ENCODE measurements at places on chromosomes 3 and 15.

GRCh38 chr15:53513431-53513830 lies 246.0 kb downstream of the WDR72 start:
- DNase-seq, result no peak

DNA sequence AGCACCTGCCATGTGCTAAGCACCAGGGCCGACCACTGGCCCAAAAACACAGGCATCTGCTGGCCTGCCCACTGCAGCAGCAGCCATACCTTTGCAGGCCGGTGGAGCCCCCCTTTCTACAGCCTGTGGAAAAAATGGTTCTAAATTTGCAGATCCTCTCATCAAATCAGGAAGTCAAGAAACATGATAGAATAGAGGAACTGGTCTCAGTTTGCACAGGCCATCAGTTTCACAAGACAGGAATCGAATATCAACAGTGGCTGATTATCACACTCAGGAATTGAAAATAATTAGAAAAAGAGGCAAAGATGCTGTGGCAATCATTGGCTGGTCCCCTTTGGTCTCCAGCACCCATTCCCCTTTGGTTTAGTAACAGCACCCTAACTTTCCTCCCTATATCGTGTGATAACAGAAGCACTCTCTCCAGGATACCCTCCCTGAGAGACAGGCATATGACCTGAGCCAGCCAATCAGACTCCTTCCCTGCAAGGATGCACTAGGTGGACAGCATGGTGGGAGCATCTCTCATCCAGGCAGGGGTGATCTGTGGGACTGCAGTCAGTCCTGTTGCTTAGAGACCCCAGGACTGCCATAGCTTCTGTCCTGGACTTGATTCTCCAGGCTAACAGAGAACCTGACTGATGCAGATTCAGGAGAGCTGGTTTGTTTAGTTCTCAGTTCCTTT lies 3.5 kb upstream of the PAK6 start:
- no peak for DNase-seq

GRCh38 chr15:36605604-36606263 lies 26.3 kb downstream of the CDIN1 start:
- DNase-seq, result no peak

DNA sequence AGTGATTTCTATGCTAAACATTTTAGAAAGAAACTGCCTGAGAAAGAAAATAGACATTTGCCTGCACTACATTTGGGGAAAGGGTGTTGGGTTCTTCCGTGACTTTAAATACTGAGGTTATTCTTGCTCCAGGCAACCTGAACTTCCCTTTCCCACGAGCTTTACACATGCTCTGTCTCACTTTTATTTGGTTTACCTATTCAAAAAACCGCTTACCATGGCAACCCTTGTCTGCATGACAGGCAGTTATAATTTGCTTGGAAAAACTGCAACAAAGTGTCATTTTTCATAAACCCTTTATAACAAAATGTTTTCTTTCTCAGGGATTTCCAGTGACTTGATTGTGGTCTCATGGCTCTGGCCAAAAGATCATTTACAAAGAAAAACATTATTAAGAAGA lies 416.3 kb upstream of the MEIS2 start:
- no peak for DNase-seq

- no peak for DNase-seq
These were observed 209.2 kb upstream of the CDIN1 start for GRCh38 chr15:36370051-36370730.

DNA sequence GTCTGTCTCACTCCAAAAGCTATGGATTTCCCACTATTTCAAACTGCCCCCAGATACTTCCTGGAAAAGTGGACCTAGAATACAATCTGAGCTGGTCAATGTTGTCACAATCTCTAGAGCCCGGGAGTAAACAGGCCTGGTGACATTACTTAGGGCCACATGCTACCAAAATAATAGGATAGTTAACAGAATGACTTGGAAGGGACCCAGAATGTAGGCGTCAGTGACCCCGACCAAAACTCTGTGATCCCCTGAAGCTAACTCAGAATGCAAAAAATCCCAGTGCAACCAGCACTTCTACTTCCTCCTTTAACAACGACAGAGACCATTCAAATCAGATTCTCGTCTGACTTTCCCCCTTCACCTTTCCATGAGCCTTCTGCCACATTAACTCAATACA lies 51.5 kb upstream of the CDV3 start:
- DNase-seq, result no peak

DNA sequence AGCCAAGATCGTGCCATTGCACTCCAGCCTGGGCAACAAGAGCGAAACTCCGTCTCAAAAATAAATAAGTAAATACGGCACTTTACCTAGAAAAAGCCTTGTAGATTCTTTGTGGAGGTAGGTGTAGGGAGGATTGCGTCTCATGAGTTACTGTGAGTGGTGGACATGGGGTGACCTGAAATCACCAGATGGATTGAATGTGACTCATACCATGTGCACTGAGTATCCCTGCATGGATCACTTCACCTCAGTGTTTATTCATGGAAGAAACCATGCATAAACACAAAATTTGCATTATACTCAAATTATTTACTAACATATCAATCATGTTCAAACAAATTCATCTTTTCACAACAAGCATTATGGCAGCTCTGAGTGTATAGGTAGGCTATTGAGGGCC lies 55.9 kb downstream of the MRPS25 start:
- DNase-seq, result no peak

GRCh38 chr3:70488816-70489215 lies 176.4 kb upstream of the MDFIC2 start:
- no peak for DNase-seq

- no peak for DNase-seq
These were observed 2.7 kb downstream of the AP2M1 start for GRCh38 chr3:184177331-184177731.

DNA sequence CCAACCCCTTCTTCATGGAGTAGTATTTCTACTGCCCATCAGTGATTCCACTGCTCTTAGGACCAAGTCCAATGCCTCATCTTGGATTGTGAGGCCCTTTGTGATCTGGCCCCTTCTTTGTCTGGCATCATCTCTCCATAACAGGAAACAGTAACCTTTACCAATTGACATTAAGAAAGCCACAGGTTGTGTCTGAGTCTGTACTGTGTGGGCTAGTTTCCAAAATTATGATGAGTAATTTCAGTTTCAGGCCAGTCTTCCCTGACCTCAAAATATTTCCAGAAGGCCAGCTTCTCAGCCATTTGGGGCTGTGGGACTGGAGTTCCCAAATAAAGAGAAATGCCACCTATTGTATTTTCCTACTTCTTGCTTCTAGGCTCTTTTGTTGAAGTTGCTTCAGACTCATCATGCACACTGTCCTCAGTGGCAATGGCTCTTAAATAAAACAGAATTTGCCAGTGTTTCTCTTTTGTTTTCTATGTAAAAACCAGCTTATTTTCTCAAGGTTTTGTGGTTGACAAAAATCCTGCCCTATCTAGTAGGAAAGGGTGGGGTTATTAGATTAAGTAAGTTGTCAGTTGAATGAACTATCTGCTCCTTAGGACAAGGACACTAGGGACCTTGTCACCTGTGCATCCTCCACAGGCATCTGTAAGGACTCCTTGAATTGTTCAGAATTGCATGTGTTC lies 47.0 kb upstream of the ACKR4 start:
- no peak for DNase-seq

DNA sequence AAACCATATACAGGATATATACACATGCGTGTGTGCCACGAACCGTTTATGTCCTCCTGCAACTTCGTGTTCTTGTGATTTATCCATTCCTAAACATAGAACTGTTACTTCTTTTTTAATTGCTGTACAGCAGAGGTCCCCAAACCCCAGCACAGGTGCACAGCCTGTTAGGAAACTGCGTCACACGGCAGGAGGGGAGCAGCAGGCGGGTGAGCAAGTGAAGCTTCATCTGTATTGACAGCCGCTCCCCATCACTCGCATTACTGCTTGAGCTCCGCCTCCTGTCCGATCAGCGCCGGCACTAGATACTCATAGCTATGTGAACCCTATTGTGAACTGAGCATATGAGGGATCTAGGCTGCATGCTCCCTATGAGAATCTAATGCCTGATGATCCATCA lies 34.9 kb upstream of the NRROS start:
- DNase-seq, result no peak

DNA sequence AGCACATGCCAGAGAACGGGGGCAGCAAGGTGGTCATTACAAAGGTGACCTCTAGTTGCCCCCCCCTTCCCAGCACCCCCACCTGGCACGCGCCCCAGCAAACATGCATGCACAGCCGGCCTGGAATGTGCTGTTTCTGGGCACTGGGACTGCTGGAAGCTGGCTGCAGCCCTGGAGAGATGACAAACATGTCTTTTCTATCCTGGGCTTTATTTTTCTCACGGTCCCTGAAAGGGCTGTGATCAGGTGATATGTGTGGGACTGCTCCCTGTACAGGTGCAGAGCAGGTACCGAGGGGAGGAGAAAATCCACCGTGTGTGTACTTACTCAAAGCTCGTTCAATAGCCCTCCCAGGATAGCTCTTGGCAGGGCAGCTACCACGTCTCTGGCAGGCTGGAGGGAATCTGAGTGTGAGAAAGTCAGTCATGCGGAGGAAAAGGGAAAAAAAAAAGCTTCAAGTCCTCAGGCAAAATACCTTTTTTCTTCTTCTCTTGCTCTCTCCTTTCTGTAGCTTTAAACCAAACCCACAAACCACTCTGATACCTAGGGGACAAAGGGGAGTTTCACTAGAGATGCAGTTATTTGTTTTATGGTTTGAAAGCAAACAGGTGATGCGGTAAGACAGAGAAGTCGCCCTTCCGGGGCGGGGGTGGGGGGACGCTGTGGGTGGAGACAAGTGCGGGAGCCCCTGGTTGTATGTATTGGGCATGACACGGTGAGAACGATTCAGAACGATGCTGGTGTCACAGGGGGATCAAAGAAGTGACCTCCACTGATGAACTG lies 5.0 kb upstream of the HES1 start:
- peak; percentile 33 for DNase-seq

DNA sequence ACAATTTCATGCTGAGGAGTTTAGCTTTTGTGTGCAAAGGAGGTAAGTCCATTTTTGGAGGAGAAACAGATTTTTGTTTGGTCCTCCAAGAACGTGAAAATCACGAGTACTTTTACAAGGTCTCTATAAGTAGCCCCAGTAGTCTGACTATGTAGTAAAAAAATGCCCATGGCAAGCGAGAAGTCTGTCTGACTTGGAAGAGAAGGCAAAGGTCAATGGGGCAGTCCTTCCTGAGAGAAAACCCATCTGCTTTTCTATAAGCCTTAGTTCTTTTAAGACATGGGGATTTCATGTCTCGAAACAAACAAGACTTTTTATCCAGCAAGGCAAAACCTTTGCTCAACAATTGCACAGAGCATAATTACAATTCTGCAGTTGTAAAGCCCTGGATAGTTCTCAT lies 183.2 kb downstream of the GAP43 start:
- DNase-seq, result no peak

- no peak for DNase-seq
These were observed 260.9 kb downstream of the FHIT start for GRCh38 chr3:60990442-60990730.

- no peak for DNase-seq
These were observed 41.1 kb downstream of the TNFAIP8L3 start for GRCh38 chr15:51053571-51053970.

GRCh38 chr3:142866841-142867631 lies 21.8 kb downstream of the PCOLCE2 start:
- peak; percentile 32 for DNase-seq
